ENCODE measurements at places on chromosomes 5 and 9. TPM values are rescaled to one million over a fixed set of nuclear protein-coding genes. Genes with fewer than 3 reads are reported as not detected.

Gene DBN1
- 102 TPM for total RNA-seq

Gene SAXO1
- 0.17 TPM for total RNA-seq

Gene PFN3
- total RNA-seq = not detected

Gene GLRA1
- not detected for total RNA-seq
